ENCODE measurements at places on chromosomes 4 and X. TPM values are rescaled to one million over a fixed set of nuclear protein-coding genes. Genes with fewer than 3 reads are reported as not detected.

MAEA gene
- 66.9 TPM for total RNA-seq

GPR119 gene
- not detected for total RNA-seq

POF1B gene
- 0.08 TPM for total RNA-seq

FATE1 gene
- not detected for total RNA-seq

PAK3 gene
- total RNA-seq, result 0.63 TPM

MUC7 gene
- not detected for total RNA-seq

NSUN7 gene
- not detected for total RNA-seq

TCEAL6 gene
- not detected for total RNA-seq

F11 gene
- not detected for total RNA-seq

NONO gene
- 574 TPM for total RNA-seq

INTS6L gene
- total RNA-seq, result 14.9 TPM

MSX1 gene
- total RNA-seq, result 0.14 TPM

- no peak for DNase-seq
Observed at GRCh38 chr4:184444953-184445309, 29.4 kb downstream of the IRF2 start.

DNA sequence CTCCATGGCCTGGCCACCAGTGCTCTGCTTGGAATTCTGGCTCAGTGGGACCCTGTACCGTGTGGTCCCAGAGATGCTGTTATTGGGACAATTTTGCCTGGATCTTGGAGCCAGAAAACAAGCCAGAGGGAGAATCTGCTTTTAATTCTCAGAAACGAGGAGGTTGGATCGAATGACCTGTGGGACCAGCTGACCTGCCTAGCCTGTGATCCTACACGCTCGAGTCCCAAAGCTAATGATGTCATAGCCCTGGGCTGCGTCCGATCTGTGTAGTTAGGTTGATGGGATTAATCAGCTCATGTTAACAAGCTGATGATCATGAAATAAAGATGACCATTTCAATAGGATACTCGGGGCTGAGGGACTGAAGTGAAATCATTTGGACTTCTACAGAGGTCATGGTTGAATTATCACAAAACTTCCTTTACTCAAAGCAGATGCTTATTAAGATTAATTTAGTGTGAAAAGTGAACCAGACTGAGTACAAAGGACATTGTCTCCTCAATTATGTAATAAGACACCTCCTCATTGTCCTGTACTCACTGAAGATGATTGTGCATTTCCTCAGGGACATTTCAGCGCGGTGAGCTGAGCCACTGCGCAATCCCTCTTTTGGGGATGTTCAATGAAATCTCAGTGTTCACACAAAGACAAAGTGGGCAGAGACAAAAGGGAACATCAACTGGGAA, 51.9 kb upstream of the STX18 start:
- DNase-seq, result no peak

- no peak for DNase-seq
Observed at GRCh38 chr4:70704931-70705182, 16.5 kb downstream of the UTP3 start.

GRCh38 chrX:131837325-131837724, 185.8 kb upstream of the STK26 start:
- DNase-seq, result no peak

DNA sequence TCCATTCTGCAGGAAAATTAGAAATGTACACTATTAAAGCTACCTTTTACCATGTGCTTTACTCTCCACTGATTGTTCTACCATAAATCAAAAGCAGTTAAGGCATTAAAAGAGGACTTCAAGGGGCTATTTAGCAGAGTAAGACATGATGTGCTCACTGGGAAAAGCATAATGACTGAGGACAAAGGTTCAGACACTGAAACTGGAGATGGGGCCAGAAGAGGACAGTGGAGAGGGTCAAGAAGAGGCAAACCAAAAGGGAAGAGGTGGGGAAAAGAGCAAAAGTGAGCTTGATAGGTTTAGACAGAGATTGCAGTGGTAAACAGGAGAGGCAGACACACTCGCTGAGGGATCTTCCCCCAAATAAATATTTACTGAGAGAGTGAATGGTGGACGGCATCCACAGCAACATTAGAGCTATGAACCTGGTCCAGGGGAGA, 23.8 kb downstream of the SH3RF1 start:
- no peak for DNase-seq

GRCh38 chrX:39682778-39683177, 415.0 kb downstream of the BCOR start:
- no peak for DNase-seq

- no peak for DNase-seq
Observed at GRCh38 chrX:24979081-24979480, 36.7 kb downstream of the ARX start.

DNA sequence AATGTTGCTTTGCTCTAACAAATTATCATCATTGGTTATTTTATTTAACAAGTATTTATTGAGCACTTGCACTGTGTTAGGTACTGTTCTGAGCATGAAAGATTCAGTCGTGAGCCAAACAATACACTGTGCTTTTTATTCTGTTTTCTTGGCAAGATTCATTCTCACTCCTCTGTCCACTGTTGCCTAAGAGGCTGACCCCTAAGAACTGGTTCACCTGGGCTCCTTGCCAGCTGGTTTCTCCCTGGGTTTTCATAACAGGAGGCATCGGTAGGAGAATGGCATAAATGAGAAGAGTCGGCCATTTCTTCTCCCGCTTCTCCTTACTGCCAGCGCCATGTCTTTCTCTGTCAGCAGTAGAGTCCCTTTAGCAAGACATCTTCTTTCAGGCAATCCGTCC, 243.7 kb upstream of the DIAPH2 start:
- DNase-seq, result no peak

GRCh38 chrX:1593286-1594271, 2.2 kb downstream of the AKAP17A start:
- DNase-seq, result no peak

DNA sequence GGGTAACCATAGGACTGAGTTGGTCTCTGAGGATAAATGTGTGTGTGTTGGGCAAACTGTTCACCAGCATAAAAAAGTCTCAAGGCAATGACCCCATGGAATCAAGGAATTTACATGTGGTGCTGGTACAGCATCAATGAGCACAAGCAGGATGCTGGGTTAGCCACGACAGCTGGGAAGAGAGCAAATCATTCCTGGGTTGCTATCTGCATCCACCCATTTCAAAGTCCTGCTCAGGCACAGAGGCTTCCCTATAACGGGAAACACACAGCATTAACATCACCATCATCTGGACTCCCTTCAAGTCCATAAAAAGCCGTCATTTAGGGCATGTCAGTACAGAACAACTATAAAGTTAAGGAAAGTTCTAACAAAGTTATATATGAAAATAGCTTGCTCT, 41.6 kb downstream of the CCDC149 start:
- DNase-seq, result no peak

DNA sequence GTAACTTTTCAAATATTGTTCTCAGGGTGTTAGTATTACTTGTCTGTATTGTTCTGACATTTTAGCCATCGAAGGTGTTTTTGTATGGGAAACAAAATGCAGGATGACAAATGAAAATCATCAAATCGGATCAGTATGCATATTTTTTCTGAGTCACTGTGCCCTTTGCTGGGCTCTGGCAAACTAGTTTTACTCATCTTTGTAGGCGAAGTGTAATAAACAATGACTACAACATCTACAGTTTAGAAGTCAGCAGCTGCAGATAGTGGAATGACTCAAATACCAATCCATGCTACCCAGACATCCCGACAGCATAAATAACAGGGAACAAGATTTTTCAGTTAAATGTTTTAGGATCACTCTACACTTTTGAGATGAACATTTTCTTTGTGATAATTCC, 557.3 kb upstream of the TENM3 start:
- no peak for DNase-seq

GRCh38 chrX:12693754-12694153, 97.5 kb upstream of the PRPS2 start:
- DNase-seq, result no peak
